Effector memory CD4-positive, alpha-beta T cell (primary cell): ENCODE measurements at places on chromosomes 2 and 18.

GRCh38 chr2:70388813-70389212 lies 86.9 kb upstream of the FAM136A start:
- no peak for DNase-seq

- DNase-seq = no peak
Observed at GRCh38 chr2:218465987-218466633, 47.2 kb downstream of the VIL1 start.

- no peak for DNase-seq
Observed at GRCh38 chr2:45680351-45680967, 29.0 kb downstream of the PRKCE start.

- DNase-seq = no peak
Observed at GRCh38 chr2:191465766-191466420, 212.0 kb upstream of the NABP1 start.

DNA sequence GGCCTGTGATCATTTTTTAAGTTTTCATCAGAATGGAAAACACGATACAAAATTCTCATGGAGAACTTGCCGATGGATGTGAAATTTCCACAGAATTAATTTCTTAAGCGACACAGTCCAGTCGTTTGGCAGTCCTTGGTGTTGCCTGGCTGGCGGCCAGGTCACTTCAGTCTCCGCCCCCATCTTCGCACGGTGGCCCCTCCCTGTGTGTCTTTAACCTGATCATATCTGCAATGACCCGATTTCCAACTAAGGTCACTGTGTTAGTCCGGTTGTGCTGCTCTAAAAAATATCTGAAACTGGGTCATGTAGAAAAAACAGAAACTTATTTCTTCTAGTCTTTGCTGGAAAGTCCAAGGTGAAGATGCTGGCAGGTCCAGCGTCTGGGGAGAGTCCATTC lies 44.5 kb upstream of the COPS8 start:
- DNase-seq = no peak

DNA sequence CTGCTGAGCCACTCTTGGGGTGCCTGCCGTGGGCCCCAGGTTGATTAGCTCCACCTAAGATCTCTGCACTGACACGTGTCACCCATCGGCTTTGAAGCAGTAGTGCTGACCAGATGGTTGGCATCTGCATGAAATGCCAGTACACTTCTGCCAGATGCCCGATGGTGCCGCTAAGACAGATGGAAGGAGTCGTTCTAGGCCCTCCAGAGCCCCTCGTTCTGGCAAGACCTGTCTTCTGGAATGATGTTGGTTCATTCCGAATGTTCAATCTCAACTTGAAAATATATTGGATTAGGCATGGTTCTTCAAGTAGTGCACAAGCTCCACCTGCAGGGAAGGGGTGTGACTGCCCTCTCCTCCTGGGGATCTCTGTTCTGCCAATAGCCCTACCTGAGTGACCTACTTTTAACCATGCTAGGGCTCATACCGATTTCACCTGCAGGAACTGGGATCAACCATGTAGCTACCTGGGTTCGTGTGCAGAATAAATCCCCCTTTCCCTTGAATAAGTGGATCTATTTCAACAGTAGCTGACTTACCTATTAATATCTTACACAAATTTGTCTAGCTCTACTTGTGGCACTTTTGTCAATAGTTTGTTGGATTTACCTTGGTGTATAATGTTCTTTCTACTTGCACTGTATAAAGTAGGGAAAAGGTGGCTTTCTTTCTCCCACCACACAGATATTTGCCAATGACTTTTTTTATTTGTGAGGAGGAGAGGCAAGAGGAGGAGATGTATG lies 342.6 kb downstream of the CTNNA2 start:
- no peak for DNase-seq

DNA sequence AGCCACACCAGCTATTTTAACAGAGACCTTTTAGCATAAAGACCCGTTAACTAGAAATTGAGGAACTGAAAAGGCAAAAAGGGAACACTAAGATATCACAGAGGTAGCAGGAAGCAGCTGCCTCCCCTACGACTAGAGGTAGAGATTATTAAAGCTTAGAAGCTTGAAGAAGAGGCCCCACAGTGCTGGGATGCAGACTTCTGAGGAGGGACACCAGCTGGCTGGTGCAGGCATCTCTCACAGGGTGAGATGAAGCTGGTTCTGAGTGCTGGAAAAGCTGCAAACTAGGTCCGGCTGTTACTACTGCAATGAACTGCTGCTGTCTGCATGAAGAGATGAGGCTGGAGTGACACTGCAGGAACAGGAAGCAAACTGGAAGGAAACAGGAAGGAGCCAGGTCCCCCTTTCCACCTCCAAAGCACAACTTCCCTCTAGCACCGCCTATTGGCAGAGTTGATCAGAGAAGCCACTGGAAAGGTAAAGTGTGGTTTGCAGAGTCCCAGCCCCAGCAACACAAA lies 61.2 kb upstream of the MRPS9 start:
- no peak for DNase-seq

GRCh38 chr2:100034431-100034830 lies 108.0 kb downstream of the AFF3 start:
- no peak for DNase-seq

DNA sequence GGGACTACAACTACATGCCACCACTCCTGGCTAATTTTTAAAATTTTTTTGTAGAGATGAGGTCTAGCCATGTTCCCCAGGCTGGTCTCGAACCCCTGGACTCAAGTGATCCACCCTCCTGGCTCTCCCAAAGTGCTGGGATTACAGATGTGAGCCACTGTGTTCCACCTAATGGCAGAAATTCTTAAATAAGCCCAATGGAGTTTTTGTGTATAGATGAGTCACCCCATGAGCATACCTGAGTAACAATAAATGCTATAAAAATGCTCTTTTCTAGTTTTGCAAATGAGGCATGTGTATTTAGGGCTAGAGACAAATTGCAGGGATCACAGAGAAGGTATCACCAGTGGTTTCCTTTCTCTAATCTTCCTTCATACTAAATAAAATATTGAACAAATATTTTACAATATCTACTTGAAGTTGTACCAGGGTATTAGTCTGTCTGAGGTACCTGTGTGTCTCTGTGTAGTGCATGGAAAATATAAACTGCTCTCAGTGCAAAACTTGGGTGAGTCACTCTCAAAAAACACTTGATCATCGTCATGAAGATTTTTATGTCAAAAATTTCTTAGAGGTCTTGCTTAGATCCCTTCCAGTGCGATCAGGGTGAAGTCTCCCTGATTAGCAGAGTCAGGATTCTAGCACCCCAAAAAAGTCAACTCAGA lies 337.1 kb upstream of the MMADHC start:
- DNase-seq = no peak

DNA sequence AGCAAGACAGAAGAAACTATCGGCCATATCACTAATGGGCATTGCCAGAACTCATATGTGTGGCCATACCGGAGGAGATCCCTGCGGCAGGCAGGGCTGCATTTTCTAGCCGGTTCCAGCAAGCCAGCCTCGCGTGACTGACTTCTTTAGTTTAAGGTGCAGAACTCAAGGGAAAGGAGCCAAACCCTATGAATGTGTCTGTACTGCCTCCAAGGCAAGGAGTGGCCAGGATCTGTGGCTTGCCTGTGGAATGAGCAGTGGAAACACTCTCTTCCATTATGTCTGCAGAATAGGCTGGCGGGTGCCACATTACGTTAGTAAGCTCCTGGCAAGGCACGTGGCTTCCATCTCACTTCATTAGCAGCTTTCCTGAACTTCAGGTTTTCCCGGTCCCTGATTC lies 137.6 kb downstream of the ATL2 start:
- DNase-seq = no peak

DNA sequence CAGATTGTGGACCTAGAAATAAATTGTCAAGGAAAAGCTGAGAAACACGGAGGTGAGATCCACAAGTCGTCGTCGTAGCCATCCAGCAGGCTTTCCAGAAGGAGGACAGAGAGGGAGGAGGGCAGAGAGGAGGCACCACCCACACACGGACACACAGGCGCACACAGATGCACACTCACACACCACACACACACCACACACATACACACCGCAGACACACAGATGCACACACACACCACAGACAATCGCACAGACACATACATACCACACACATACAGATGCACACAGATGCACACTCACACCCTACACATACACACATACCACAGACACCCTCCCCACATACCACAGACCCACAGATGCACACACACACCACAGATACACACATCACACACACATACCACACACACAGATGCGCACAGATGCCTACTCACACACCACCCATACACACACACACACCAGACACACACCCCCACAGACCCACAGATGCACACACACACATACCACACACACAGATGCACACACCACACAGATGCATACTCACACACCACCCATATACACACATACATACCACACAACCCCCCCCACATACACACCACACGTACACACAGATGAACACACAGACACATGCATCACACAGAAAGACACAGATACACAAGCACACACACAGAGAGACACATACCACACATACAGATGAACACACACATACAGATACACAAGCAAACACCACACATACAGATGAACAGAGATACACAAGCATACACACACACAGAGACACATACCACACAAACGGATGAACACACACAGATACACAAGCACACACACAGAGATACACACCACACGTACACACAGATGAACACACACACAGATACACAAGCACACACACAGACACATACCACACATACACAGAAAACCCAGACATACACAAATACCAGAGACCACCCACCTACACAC lies 12.7 kb upstream of the BOK start:
- DNase-seq = no peak

GRCh38 chr2:98663511-98664090 lies 55.2 kb downstream of the UNC50 start:
- DNase-seq = no peak

DNA sequence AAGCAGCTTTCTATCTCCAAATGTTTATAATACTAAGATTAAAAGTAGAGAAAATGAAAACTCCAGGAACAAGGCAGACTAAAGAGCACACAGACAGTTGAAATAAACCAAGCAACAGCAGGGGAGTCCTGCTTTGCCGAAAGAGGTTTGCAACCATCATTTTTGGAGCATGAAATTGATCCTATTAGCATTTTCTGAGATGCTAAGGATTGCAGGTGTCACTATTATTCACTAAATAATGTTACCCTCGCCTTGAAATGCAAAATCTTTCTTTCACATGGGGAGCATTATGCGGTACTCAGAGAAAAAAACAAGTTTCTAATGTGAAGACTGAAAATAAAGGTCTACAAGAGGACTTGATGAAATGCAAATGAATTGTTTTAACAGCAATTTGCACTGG lies 81.7 kb upstream of the DNAJC10 start:
- DNase-seq = no peak

GRCh38 chr18:48191494-48191893 lies 217.7 kb downstream of the ZBTB7C start:
- no peak for DNase-seq

DNA sequence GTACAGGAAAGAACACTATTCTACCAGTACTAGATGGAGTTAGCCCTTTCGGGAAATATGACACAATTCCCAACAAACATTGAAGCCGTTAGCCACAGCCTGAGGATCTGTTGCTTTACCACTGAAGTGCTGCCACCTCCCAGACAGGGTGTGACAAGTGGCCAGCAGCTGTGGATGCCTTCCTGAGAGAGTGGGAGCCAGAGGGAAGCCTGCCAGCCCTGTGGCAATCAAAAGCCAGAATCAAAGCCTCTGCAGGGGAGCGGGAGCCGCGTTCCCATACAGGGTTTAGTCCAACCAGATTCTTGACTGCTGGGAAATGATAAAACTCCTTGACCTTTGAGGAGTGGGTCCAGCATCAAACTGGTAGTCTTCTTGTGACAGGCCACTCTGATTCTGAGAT lies 38.0 kb downstream of the SLC4A1AP start:
- no peak for DNase-seq
